ENCODE measurements at places on chromosomes 5 and 9. TPM values are rescaled to one million over a fixed set of nuclear protein-coding genes. Genes with fewer than 3 reads are reported as not detected.

Gene GHR
- total RNA-seq = not detected

Gene GTF2H2C
- 44.4 TPM for total RNA-seq

Gene RANBP17
- total RNA-seq = not detected

Gene DCANP1
- total RNA-seq = not detected

Gene HAPLN1
- not detected for total RNA-seq

Gene HEMGN
- 1.5 TPM for total RNA-seq

Gene DNAI1
- total RNA-seq = 0.23 TPM

Gene KIAA0825
- 1.0 TPM for total RNA-seq

Gene TMED9
- total RNA-seq = 96.2 TPM

Gene LHX6
- 0.29 TPM for total RNA-seq

Gene SLC36A3
- total RNA-seq = not detected

Gene IFNB1
- total RNA-seq = 0.58 TPM

Gene NDOR1
- 50.9 TPM for total RNA-seq

Gene FOXI1
- not detected for total RNA-seq

Gene SH3GL2
- total RNA-seq = not detected

Gene LHX3
- 0.17 TPM for total RNA-seq

Gene GFPT2
- 0.39 TPM for total RNA-seq

Gene PRXL2C
- total RNA-seq = 11.6 TPM

Gene PCDHGA12
- 0.12 TPM for total RNA-seq

Gene C1QTNF2
- not detected for total RNA-seq

Gene TMOD1
- total RNA-seq = 3.8 TPM

Gene ORM1
- not detected for total RNA-seq

Gene OBP2B
- not detected for total RNA-seq

Gene IL11RA
- total RNA-seq = 55.2 TPM

Gene PCDHB7
- not detected for total RNA-seq

Data from activated T-cell treated with anti-CD3 and anti-CD28 coated beads, Interleukin-2, amount 50 U/mL, for 72 hours (primary cell).